ENCODE measurements at places on chromosomes 16 and 17.

DNA sequence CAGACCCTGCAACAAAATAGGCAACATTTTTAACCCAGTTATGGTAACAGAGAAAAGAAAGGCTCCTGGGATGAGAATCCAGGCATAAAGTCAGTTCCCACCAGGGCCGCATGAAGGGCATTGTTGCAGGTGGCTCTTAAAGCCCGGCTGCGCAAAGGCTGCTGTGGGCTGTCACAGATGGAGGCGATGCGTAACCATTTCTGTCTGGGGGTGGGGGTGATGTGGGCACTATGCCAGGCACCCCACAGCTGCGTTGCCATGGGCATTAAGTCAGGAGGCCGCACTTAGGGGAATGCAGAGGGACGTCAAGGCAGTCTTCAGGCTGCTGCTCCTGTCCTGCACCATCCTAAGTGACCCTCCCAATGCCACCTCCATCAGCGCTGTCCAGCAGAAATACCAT is 228.4 kb downstream of the CPPED1 start:
- DNase-seq: no peak

- DNase-seq: no peak
Observed at GRCh38 chr17:63798572-63799106, 24.7 kb downstream of the DDX42 start.

DNA sequence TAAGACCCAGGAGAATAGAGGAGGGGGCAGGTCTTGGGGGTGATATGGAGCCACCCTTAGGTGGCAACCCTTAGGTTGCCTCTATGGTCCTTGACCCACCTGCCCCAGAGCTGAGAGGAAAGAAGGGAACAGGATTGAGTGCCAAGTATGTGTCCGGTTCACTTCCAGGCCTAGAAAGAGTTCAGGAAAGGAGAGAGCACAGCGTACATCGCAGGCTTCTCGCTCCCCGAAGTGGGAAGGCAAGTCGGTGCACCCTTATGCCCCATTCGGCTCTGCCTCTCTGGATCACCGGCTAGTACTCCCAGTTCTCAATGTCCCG is 631 bp downstream of the SP6 start:
- no peak for DNase-seq

GRCh38 chr16:89319886-89320781 is 102.6 kb downstream of the ZNF778 start:
- no peak for DNase-seq

GRCh38 chr17:75827308-75828075 is 16.7 kb downstream of the UNC13D start:
- DNase-seq: peak; percentile 79

DNA sequence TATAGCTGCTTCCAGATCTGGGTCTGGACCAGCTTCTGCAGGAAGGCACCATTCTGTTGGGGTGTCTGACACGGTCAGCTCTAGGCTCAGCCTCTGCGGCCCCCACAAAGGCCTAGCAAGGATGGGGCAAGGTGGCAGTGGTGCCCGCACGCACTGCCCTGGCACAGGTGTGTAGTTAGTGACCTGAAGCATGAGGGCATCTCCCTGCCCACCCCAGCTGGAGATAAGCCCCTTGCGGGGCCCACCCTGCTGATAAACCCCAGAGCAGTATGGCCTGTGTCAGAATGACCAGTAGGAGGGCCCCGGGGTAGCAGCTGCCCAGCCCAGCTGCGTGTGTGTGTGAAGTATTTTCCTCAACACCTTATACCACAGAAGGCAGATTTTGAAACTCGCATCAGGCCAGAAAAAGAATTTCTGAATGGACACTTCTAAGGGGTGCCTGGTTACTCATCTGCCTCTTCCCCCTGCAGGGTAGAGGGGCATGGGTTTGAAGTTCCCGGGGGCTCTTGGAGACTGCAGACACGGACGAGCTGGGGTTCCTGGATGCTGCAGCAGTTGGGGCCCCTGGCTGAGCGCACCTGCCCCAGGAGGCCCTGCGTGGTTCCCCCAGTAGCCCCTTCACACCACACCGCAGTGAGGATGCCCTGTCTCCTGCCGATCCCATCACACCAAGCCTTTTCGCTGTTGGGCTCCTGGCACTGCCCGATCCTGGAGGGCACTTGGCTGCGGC is 4.5 kb downstream of the ARHGDIA start:
- DNase-seq: no peak

DNA sequence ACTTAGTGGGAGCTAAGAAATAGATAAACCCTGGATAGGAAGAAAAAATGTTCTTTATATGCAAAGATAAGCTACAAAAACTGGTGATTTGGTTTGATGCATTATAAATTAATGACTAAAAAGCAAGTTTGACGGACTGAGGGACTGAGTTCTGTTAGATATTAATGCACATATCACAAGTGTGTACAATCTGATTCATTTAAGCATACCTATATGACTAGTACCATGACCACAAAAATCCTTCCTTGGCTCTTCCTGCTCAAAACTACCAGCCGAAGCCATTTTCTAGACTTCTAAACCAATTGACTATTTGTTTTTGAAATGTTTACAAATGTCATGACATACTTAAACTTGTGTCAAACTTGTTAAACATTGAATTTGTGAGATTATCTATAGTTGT is 374.5 kb upstream of the MON1B start:
- DNase-seq: no peak

DNA sequence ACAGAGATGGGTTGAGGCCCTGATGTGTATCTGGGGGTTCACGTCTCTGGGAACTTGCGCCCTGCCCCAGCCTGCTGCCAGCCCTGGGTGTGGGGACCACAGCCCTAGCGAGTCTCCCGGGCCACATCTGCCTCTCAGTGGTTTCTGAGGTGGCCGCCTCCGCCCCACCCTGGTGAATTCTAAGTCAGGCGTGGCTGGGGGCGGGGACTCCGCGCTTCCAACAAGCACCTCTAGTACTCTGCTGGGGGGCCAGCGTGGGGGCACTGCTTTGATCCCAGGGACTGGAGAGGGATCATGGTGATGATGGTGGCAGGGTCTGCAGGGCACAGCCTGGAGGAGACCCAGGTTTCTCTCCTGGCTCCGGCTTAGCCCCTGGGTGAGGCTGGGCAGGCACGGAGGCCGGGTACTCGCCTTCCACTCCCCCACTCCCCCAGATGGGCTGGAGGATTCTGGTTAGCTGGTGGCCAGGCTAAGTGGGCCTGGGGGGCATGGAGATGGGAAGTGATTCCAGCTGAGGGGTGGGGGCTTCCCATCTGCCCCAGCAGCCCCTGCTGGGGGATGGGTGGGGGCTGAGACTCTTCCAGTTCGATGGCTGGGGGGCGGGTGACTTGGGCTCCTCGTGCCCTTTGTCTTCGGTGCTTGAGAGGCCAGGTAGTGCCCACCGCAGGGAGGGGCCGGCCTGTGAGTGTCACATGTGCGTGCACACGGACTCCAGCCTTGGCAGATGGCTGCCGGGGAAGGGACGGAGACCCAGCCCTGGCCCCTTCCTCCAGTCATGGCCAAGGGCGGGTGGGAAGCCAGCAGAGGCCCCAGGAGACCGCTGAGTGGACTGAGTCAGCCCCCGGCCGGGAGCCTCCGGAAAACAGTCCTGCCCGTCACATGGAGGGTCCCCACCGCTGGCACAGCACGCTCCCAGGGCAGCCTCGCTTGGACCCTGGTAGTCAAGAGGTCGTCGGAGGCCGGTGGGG is 3.9 kb downstream of the GLIS2 start:
- peak; percentile 61 for DNase-seq

GRCh38 chr17:6853764-6854442 is 22.4 kb upstream of the TEKT1 start:
- no peak for DNase-seq

DNA sequence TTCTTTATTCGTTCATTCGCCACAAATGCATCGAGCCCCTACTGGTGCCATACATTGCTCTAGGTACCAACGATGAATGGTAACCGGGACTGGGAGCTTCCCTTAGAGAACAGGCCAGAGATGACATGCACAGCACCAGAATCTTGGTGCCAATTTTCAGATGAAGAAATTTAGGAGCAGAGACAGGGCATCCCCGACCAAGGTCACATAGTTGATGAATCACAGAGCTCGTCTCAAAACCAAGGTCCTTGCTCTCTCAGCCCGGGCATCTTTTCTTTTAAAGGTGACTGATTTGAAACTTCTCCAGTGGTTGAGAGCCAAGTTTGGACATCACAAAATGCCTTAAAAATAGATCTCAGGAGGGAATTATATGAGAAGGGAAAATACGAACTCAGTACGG is 73.2 kb upstream of the C16orf82 start:
- no peak for DNase-seq

- no peak for DNase-seq
Observed at GRCh38 chr17:40498281-40499084, 2.9 kb downstream of the TNS4 start.

- no peak for DNase-seq
Observed at GRCh38 chr17:30812218-30813177, 12.0 kb downstream of the CRLF3 start.

DNA sequence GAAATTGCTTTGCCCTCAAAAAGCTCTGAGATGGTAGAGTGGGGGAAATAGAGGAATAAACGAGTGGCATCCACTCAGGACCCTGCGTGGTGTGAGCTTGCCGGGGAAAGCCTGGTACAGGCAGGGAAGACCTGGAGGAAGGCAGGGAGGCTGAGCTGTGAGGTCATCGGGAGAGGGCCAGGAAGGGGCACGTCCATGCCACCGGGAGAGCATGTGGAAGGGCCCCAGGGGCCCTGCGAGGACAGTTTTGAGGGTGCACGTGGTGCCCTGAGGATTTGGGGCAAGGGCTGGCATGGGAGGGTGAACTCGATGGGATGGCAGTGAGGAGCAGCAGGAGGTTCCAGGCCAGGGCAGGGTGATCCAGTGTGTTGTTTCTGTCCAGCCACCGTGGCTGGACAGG is 56.3 kb upstream of the CBFA2T3 start:
- DNase-seq: no peak

- no peak for DNase-seq
Observed at GRCh38 chr17:51914577-51914976, 243.9 kb downstream of the CA10 start.

- no peak for DNase-seq
Observed at GRCh38 chr16:27225536-27226360, 22.4 kb downstream of the KDM8 start.

DNA sequence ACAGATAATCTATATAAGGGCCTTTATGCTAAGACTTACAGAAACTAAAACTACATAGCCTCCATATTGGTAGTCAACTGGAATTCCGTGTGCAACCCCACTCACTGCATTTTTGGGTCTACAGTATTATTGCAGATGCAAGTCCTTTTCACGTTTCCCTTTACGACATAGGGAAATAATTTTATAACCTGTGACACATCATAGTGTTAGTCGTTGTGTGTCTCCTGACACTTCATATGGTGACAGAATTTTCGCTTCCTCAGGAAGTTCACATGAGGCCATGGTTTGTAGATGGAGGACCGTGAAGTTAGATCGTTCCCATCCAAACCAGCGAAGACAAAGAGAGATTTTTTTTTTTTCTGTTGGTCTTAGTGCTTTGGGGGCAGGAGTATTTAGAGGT is 15.7 kb upstream of the MRC2 start:
- peak; percentile 7 for DNase-seq

- DNase-seq: peak; percentile 25
Observed at GRCh38 chr17:28643983-28644786, 773 bp downstream of the BLTP2 start.

DNA sequence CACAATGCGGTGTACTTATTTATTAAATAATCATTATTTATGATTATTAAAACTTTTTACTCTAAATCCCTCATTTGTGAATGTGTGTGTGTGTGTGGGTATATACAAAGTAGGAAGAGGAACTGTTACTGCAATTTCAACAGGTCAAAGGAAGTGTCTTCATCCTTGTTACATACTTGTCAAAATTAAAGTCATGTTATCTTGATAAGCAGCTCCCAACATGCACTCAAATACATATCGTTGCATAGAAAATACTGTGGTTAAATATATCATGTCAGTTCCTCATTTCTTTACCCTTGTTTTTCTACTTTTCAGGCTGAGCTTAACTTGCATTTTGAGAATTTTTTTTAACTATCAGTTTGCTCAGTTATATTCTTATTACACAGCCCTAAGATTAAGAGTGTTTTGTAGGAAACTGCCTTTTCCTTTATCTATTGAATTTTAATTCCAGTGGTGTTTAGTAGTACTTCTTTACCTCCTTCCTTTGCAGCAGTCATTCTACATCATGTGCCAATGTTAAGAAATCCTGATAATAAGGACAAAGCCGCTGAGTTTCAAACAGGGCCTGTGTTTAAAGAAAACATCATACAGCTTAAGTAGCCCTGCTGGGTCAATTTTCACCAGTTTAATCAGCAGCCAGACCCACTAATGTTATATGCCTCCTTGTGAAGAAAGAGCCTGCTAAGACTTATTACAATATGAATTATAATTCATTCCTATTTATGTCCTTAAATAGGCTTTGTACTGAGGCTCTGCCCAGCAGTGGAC is 7.2 kb downstream of the EFCAB5 start:
- DNase-seq: no peak

DNA sequence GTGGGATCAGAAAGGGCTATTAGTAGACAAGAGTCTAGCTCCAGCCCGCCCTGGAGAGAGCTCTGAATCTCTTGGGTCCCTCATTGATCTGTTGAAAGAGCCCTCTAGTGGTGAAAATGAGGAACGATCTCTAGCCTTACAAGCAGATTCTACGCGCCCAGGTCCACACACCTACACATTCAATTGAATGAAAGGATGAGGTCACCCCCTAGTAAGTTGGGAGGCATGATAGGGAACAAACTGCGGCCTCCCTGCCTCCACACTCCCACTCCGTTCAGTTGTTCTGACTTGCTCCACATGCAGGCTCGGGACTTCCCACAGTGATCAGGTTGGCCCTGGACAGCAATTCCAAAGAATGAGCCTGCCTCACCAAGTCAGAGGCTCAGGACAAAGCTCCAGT is 2.9 kb upstream of the CACNG3 start:
- peak; percentile 11 for DNase-seq

GRCh38 chr17:43020789-43021740 is 1.1 kb downstream of the VAT1 start:
- peak; percentile 38 for DNase-seq

DNA sequence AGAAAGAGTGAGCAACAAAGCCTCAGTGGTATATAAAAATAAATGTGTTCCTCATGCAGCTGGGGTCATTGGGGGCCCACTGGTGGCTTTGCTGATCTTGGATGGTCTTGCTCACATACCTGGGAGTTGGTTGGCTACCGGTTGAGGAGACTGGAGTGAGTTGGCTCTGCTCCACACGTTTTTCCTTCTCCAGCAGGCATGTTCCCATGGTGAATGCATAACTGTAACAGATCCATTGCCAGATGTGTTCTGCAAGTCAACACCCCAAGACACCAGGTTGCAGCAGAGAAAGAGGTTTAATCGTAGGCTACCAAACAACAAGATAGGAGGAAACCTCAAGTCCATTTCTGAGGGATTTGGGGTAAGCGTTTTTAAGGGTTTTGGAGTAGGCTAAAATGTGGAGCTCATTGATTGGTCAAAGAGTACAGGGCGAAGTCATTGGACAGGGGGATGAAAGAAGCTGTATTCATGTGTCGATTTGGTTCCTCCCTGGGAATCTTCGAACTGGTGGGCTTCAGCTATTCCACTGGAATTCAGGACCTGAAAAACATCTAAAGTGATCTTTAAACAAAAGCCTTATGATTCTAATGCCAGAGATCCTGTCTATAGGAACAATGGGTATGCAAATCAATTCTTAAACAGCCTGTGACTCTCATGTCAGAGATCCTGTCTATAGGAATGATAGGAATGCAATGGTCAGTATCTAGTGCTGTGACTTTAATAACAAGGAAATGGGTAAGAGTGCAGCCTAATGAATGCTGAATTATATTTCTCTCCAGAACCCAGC is 467.5 kb upstream of the C16orf82 start:
- DNase-seq: no peak

- no peak for DNase-seq
Observed at GRCh38 chr17:40327735-40328385, 18.9 kb downstream of the RARA start.

Data from CD4-positive, alpha-beta T cell treated with Interleukin-1 beta for 1 hour (primary cell).